ENCODE measurements at places on chromosomes 16 and 17.

- no peak for DNase-seq
These were observed 111.5 kb upstream of the RBBP6 start for GRCh38 chr16:24427840-24428239.

DNA sequence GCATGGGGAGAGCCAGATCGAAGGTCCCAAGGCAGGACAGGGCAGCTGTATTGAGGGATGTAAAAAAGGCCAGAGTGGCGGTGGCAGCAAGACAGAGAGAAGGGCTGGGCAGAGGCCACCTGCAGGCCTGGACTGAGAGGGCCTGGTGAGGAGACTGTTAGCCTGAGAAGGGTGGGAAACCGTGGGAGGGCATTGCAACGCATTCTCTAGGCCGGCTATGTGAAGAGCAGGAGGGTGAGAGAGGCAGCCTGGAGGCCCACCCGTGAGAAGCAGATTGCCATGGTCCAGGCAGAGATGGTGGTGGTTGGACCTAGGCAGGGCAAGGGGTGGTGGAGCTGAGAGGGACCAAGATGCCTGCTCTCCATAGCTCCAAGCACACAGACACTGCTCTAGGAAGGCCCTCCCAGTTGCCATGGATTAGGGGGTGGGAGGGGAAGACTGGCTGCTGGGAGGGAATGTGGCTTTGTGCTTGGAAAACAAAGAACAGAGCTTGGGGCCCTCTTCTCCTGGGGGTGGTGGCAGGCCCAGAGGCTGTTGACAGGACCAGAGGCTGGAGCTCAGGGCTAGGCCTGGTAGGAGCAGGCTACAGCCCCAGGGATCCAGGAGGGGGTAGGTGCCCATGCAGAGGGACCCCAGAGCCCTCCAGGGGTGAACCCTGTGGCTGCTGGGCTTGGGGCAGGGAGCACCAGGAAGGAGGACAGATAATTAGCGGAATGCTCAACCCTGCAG is 12.4 kb upstream of the TCAP start:
- no peak for DNase-seq

- DNase-seq, result no peak
These were observed 76.0 kb downstream of the ZNF778 start for GRCh38 chr16:89293276-89294143.

DNA sequence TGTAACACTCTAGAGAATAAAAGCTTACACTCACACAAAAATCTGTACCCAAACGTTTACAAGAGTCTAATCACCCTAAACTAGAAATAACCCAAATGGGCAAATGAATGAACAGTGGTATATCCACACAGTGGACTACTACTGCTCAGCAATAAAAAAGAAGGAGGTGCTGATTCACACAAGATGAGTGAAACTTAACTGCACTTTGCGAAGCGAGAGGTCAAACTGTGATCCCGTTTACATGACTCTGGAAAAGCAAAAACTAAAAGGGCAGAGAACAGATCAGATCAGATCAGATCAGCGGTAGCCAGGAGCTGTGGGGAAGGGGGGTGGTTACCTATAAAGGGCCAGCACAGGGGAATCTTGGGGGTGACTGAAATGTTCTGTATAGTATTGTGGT is 113.4 kb downstream of the TRIM37 start:
- DNase-seq, result no peak

- no peak for DNase-seq
These were observed 13.5 kb downstream of the CCL11 start for GRCh38 chr17:34299027-34299426.

DNA sequence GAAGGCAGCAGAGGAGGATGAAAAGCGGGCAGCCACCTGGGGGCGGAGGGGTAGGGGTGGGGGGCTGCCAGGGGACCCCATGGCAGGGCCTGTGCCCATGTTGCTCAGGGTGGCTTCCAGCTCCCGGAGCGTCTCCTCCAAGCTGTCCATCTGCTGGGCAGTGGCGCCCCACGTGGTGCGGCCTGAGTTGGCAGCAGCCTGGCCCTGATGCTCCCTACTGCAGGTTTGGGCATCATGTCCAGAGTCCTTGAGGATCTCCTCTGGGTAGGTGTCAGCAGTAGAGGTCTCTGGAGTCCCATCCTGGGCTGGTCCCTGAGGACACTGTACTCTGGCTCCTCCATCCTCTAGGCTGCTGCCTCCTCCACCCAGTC is 60.9 kb downstream of the SRCIN1 start:
- no peak for DNase-seq

GRCh38 chr16:89761304-89761922 is 40.1 kb downstream of the ZNF276 start:
- no peak for DNase-seq

- DNase-seq, result peak; percentile 97
These were observed at the start of gene DCAKD for GRCh38 chr17:45051060-45051719. Gene DCAKD, minus strand, starts transcription at chr17:45051632. Its CDS starts 16,747 bp downstream, at chr17:45034885.

DNA sequence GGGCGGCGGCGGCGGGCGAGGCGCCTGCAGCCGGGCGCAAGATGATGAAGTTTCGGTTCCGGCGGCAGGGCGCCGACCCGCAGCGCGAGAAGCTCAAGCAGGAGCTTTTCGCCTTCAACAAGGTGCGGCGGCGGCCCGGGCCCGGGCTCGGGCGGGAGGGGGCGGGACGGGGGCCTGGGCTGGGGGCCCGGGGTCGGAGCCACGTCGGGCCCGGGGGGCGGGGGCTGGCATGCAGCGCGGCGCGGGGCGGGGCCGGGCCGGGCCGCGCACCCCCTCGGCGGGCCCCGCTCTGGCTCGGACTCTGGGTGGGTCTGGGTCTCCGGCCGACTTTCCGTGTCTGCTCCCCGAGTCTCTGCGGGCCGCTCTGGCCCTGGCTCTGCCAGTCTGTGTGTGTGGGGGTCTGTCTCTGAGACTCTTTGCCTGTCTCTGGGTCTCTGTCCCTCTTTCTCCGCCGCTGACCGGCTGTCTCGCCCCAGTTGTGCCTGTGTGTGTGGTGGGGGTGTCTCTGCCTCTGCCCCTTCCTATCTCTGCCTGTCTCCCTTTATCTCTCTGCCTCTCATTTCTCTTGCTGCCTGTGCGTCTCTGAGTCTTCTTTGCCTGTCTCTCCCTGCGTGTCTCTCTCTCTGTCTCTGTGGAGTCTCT is 328 bp downstream of the LLGL1 start:
- peak; percentile 7 for DNase-seq

GRCh38 chr16:51565184-51565583 is 414.1 kb upstream of the SALL1 start:
- no peak for DNase-seq

DNA sequence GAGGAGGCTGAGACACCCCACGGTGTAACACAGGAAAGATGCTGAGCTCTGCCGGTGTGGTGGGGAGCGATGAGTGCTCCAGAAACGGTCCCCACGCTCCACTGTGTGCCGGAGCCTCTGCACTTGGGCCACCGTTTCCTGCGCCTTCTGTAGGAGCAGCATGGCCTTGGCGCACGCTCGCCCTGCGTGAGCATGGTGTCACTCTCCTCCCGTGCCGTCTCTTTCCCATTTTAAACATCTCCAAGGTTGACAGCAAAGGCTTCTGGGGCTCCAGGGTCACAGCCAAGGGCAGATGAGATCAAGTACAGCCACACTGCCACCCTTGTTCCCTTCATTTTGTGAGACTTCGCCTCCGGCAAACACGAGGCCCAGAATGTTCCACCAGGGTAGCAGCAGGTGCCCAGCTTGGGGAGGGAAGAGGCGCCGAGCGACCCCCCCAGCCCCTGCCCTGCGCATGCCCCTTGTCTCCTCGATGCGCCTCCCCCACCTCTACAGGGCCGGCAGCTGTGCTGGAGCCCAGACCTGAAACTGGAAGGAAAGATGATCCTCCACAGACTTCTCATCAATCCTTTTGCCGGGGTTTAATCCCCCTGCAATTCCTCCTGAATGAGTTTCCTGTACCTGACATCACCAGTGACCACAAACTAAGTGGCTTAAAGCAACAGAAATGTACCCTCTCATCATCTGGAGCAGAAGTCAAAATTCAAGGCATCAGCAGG is 19.9 kb upstream of the OSGIN1 start:
- no peak for DNase-seq

DNA sequence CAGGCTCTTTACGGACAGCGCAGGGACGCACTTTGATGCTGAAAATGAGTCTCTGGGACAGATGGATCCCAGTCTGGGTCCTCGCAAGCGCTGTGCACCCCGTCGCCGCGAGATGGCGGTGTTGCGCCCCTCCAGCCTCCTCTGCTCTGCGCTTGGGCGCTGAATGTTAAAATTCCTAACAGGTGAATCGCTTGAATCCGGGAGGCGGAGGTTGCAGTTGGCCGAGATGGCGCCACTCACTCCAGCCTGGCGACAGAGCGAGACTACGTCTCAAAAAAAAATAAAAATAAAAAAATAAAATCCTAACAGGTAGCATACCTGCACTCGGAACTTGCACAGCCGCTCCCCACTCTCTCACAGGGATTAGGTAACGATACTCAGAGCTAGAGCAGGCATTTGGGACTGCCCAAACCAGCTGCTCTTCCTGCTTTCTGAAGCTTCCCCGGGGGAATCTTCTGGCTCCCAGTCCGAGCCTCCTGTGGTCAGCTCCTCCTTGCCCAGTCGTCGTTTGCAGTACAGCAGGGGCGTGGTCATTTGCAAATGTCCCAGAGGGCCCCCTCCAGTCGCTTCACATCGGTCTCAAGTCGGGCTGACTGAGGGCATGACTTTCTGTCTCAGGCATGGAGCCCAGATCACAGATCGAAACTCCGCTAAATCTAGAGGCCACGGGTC is 26.2 kb upstream of the OSGIN1 start:
- DNase-seq, result peak; percentile 65

GRCh38 chr17:40615068-40615840 is 32.4 kb downstream of the SMARCE1 start:
- DNase-seq, result peak; percentile 23

DNA sequence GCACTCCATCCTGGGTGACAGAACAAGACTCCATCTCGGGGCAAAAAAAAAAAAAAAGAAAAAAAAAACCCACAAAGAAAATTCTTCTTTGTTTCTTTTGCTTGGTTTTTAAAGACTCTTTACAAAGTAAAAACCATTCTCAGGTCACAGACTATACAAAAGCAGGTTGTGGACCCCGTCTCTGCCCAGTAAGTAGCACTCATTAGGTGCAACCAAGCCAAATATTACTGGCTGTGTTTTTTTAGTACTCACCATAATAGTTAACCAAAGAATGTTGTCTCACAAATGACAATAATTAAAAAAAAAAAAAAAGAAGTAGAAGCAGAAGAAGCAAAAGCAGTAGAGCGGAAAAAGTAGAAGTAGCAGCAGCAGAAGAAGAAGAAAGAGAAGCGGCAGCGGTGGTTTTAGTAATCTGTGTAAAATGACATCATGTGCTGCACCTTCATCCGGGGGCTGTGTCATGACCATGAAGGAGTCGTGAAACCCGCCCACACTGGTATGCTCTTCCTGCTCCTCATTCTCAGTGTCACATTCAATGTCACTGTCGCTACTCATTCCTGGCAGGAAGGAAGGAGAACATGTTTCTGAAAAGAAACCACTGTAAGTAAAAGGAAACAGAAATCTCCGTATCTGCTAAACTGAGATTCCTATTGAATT is 105.4 kb downstream of the TRIM37 start:
- DNase-seq, result peak; percentile 83

GRCh38 chr16:75272097-75272551 is 20.7 kb upstream of the BCAR1 start:
- peak; percentile 65 for DNase-seq

- DNase-seq, result peak; percentile 95
These were observed 75.6 kb downstream of the CHD9 start for GRCh38 chr16:53130159-53131049.

GRCh38 chr17:29123111-29123510 is 57.1 kb downstream of the MYO18A start:
- DNase-seq, result no peak

- DNase-seq, result no peak
These were observed 83.6 kb downstream of the CMIP start for GRCh38 chr16:81528256-81528655.

DNA sequence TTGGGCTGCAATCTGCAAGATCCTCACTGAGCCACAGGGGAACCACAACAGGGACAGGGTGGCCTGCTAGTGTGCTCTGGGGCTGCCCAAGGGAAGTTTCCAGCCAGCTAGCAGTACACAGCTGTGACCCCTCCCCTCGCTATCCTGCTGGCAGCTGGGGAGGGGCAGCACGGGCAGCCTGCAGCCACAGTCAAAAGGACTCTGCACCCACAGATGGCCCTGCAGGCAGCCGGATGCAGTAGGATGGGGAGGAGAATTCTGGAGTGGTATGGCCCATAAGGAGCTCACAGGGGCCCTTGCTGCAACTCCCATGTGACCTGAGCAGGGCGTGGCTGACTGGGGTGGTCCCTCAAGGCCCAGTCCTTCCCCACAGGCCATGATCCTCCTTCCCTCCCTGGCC is 74.3 kb downstream of the PLD6 start:
- DNase-seq, result no peak

DNA sequence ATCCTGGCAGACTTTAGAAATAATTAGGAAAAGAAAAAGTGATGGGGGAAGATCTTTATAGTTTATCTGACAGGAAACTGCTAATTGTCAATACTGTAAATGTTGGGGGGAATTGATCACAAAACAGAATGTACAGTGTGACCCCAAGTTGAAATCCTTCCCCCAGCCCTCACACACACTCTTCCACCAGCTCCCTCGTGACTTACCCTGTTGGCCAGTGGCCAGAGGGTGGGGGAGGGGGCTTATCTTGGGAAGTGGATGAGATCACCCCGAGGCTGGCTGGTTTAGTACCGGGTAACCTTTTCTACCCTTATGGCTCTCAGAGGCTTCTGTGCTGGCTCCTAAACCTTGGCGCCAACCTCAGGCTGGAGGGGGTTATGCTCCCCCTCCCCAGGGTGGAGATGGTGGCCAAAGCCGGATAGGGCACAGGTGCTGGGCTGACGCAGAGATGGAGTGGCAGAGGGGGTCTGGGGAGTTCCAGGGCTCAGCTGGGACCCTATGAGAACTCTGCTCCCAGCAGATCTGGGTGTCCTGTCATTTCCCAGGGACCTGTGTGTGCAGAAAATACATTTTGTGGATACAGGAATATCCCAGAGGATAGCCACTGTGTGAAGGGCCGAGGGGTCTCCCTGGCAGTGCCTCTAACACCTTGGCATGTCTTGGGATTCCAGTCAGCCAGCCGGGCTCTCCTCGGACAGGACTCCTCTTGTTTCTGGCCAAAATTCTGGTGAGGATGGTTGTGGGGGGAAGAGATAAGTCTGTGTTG is 18.6 kb downstream of the CDH16 start:
- DNase-seq, result peak; percentile 66

- DNase-seq, result peak; percentile 54
These were observed 2.4 kb downstream of the OSGIN1 start for GRCh38 chr16:83955218-83956130.

DNA sequence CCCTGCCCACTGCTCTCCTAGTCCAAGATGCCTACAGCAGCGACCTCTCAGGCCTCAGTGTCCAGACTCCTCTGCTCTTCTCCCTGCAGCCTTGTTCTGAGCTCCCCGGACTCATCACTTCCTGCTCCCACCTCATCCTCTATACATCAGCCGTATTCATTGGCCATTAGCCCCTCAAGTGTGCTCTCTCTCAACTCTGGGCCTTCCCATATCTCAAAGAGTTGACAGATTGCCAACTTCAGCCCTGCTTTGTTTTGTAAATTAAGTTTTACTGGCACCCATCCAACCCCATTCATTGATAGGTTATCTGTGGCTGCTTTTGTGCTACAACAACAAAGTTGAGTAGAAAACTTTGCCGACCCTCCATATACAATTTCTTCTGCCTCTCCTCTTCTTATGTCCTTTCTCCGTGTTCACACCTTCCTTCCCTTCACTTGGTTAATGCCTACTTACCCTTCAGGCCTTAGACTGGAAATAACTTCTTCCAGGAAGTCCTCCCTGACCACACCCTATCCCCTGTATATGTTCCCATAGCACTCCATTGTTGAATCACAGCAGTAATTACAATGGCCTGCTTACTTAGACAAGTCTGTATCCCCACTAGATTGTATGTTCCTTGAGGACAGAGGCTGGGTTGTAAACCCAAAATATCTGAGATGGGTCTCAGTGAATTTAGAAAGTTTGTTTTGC is 63.4 kb upstream of the TANC2 start:
- DNase-seq, result no peak

- DNase-seq, result peak; percentile 29
These were observed 407 bp downstream of the MCRIP1 start for GRCh38 chr17:81832608-81833159.
